ENCODE measurements at places on chromosomes 6 and 20.
A peak's percentile ranks its signal among the peaks of the same experiment; 100 is the strongest.

- DNase-seq, result no peak
Measured at GRCh38 chr6:18342223-18342622, 44.9 kb upstream of the RNF144B start.

DNA sequence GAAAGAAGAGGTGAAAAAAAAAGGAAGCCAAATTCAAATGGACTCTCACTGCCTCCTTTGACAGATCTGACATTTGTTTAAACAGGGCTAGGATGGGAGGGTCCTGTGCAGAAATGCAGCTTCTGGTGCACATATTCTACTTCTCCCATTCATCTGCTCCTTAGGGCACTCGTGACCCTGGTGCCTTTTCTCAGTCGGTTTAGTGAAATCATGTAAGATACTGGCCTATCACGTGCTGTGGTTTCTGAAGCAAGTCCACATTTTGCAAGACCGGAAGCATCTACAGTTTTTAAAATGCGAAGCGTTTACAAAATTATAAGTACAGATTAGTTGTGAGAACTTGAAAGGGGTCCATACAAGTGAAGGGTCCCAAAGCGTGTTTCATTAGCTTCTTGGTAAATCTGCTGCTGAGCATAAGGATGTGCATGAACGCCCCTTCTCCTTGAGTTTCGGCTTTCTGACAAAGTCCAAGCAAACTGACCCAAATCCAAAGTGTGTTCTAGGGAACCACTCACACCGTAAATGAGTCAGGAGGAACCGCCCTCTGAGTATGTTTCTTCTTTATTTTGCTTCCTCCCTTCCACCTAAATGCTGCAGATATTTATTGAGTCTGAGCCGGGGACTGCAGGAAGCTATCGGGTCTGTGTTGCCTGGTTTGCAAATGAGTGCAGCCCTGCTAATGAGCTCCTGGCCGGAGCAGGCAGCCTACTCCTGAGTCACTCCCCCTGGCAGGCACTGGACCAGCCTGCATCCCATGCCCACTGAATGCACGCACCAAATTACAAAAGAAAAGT, 323.8 kb upstream of the JARID2 start:
- no peak for DNase-seq

DNA sequence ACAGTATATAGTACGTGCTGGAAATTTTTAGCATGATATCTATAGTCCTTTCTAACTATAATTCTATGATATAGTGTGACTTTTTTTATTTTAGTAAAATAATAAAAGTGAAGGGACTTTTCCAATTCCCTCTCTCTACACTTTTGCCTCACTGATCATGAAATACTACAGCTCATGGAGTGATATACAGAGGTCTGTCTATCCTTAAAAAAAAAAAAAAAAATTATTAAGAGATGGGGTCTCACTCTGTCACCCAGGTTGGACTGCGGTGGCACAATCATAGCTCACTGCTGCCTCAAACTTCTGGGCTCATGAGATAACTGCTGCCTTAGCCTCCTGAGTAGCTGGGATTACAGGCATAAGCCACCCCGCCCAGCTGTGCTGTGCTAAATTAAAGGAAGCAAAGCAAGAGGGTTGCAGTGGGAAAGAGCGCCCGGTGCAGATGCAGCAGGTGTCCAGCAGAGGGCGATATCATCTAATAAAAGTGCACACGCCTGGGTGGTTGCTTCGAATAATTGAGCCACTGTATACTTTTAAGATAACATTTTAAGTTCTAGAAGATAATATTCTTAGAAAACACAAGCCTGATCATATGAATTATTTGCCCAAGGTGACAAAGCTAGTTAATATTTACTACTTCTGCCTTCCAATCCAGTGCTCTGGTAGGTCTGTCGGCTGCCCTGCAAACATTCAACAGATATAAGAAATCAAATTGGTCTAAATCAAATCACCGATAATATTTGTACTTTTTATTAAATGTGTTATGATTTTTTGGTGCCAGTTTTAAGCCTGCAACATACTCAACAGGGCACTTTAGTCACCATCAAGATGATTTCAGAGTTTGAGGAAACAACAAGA, 94.9 kb upstream of the NT5E start:
- peak; percentile 78 for DNase-seq

DNA sequence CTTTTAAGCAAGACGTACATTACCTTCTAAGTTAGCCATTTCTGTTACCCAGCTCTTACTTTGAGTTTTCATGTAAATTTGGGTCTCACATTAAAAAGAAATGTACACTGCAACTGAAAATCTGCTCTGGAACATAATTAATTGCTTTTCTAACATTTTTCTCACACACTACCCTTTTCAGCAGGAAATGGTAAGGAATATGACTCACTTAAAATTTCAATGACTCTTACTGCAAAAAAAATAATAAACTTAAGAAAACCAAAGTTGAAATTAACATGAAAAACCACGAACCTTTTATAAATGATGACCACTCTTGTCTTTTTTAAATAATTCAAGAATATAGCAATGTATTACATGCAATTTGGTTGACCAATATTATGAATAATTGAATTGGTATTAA, 1.3 kb downstream of the CGA start:
- DNase-seq, result peak; percentile 62

DNA sequence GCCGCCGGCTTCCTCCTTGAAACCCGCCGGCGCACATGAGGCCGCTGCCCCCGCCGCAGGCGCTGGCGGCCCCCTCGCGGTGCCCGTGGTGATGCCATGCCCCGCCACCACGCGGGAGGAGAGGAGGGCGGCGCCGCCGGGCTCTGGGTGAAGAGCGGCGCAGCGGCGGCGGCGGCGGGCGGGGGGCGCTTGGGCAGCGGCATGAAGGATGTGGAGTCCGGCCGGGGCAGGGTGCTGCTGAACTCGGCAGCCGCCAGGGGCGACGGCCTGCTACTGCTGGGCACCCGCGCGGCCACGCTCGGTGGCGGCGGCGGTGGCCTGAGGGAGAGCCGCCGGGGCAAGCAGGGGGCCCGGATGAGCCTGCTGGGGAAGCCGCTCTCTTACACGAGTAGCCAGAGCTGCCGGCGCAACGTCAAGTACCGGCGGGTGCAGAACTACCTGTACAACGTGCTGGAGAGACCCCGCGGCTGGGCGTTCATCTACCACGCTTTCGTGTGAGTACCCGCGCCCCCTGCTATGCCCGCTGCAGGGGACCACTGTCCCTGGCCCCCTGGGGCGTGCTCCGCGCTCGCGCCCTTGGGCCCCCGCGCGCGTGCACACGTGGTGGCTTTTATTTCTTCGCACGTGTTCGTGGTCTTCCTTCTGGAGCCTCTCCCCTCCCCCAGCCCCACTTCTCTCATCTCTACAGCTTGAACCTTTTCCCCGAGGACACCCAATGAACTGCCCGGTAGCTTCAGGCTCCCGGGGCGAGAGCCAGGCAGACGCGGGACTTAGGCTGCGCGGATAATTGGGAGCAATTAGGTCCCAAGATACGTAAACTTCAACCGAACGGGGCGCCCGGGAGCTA, 453 bp downstream of the KCNQ5 start:
- DNase-seq, result peak; percentile 76

- no peak for DNase-seq
Measured at GRCh38 chr6:87115402-87116135, 20.7 kb upstream of the CGA start.

GRCh38 chr6:21438986-21439352, 154.6 kb upstream of the SOX4 start:
- no peak for DNase-seq

GRCh38 chr6:64789476-64789875, 917.5 kb downstream of the EYS start:
- DNase-seq, result no peak

- no peak for DNase-seq
Measured at GRCh38 chr6:78842953-78843352, 24.4 kb upstream of the IRAK1BP1 start.

DNA sequence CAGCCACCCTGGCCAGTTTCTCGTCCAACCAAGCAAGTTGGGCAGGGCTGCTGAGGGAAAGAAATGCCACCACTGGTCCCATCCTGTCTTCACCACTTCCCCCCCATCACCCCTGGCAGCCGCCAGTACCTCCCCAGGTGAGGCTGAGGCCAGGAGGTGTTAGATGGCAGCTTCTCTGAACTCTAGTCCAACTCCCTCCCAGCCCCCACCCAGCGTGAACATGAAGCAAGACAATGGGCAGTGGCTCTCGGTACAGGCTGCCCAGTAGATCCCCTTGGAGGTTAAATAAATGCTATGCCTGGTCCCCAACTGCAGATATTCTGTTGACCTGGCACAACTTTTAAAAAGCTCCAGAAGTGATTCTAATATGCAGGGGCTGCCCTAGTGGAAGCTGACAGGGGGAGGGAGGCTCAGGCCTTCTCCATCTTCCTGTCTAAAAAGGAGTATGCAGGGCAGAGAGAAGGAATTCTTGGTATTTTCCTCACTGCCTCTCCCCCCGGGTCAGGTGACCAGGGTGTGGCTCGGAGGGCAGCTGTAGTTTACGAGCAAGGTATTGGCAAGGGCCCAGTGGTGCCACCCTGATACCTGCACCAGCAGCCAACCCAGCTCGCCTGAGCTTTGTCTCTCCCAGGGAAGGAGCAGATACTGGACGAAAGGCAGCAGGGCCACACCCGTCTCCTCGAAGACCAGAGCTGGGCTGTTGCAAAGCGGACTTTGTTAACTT, 25.7 kb downstream of the KCNK5 start:
- DNase-seq, result no peak

- DNase-seq, result no peak
Measured at GRCh38 chr20:36872852-36873251, 3.1 kb upstream of the TLDC2 start.

- DNase-seq, result peak; percentile 49
Measured at GRCh38 chr6:45843848-45844521, 171.7 kb downstream of the CLIC5 start.

DNA sequence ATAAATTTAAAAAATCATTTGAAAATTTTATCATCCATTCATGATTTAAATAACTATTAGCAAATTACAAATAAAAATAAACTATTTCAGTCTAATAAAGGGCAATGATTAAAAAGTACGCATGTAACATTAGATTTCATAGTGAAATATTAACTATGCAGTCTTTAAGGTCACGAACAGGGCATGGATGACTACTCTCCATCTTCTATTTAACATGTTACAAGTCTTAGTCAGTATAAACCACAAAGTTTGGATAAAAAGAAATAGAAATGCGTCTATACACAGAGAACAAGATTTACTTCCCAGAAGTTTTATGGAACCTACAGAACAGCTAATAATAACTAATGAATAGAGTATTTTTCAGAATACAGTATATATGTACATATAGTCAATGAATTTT, 1016.0 kb downstream of the EYS start:
- no peak for DNase-seq

GRCh38 chr6:33008944-33009861, at the start of gene HLA-DOA:
HLA-DOA (minus strand) TSS chr6:33009591.
- DNase-seq, result peak; percentile 16

Data from EL (cell line).